ENCODE measurements at places on chromosomes 7 and 10.

DNA sequence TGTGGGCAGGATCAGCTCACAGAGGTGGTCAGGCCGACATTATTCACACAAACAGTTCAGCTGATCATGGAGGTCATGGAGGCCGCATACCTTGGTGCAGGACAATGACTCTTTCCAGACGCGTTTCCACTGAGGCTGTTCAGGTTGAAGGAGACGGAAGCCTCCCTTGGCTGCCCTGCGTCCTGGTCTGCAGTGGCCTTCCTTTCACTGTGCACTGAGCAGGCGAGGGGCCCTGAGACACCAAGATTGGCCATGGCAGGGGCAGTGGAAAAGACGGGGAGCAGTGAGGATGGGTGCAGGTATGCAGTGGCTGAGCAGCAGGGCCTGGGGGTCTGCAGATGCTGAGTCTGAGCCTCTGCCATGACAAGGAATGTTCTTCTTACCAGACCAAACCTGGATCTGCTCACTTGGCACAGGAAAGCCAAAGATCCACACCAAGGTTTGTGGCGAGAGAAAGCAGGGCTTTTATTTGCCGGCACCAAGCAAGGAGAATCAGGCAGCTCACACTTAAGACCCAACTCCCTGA is 263.3 kb downstream of the GLRX3 start:
- no peak for DNase-seq

GRCh38 chr10:5551531-5552375 is 27.0 kb downstream of the CALML3 start:
- peak; percentile 57 for DNase-seq

GRCh38 chr7:24503506-24503905 is 69.7 kb upstream of the PALS2 start:
- DNase-seq = no peak

GRCh38 chr10:37671802-37672201 is 185.6 kb downstream of the ZNF248 start:
- DNase-seq = no peak

DNA sequence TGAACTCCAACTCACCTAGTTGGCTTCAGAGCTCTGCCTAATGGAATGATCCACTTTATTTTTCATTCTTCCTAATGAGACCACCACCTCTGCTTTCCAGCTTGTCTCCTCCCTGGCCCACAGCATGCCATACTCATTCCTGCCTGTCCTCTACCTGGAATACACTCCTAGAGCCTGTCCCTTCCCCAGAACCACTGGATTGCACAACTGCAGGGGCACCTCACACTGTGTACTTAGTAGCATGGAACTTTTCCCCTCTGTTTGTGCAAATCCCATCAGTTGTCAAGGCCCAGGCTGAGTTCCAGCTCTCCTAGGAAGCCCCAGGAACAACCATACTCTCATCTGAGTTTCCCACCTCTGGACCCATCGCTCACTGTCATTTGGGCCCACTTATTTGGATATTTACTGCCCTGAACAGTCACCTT is 15.6 kb downstream of the ALDH18A1 start:
- no peak for DNase-seq

- DNase-seq = peak; percentile 16
Measured at GRCh38 chr7:89607792-89608191, 546.5 kb upstream of the STEAP1 start.

DNA sequence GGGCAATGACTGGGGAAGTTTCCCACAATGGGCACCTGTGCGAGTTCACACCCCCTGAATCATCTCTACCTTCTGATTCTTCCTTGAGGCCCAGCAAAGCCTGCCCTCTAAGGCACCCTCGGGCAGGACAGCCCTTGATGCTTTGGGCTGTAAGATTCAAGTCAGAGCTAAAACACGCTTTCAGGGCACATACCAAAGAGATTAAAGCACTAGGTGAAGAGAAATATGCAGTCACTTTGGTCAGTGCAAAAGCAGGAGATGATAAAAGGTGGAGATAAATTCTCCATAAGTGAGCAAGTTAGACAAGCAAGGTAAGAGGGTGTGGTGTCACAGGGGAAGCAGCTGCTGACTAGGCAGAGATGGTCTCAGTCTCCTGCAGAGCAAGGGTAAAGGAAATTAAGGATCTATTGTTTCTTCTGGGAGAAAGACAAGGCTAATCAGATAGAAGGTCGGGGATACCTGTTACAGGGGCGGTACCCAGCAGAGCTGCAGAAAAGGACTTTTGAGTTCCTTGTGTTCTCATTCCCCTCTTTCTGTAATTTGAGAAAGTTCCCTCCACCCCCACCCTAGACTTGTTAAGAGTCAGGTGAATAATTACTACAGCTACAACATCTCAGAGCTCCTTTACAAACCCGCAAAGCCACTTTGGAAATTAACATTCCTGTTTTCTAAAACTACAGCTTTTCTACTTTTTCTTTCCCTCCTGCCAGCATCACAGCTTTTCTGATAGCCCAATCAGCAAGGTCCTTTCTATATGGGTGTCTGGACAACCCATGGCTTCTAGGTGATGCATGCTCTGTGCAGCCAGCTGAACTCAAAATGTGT is 26.4 kb downstream of the PDLIM1 start:
- no peak for DNase-seq

- no peak for DNase-seq
Measured at GRCh38 chr10:90047243-90047729, 345.9 kb downstream of the KIF20B start.

- DNase-seq = no peak
Measured at GRCh38 chr10:102565793-102566192, 62.0 kb downstream of the SUFU start.

DNA sequence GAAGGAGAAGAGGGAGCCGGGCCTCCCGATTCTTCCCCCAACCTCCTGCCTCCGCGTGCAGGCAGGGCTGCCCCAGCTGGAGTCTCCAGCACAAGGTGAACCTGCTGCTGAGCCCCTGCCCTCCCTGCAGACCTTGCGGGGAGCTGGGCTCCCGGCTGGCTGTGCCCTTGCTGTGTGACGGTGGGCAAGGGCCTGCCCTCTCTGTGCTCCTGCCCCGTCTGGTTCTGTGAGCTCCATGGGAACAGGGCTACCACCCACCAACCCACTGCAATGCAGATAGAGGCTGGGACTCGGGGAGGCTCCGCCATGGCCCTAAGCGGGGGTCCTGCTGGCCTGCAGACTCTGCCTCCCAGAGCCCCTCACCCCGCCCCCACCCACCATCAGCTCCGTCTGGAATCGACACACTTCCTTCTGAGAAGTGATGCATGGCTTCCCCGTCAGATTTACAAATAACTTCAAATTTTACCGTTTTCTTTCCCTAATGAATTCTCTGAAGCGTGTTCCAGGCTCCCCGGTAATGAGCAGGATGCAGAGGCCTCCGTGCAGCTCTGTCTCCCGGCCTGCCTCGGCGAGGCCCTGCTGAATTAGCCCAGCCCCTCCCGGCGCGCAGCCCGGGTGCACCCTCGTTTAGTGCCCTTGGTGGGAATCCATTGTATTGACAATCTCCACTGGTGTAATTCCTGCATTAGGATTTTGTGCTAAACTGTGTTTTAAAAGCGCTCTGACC is 111.0 kb downstream of the MICALL2 start:
- DNase-seq = no peak

DNA sequence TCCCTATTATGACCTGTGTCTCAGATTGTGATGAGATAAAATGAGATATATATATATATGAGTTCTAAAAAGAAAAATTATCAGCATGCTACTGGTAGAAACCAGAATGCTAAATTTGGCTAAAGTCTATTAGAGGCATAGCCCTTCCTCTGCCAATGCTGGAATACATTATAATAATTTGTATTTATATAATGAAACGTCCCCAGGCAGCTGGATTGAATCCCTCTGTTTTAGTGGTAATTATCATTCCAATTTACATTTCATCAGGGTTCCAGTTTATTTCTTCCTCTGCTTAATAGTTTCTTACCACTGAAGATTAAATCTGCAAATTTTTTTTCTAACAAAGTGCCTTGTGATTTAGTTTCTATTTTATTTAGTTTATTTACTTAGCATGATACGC is 71.8 kb upstream of the ABI1 start:
- no peak for DNase-seq

GRCh38 chr7:27712217-27712616 is 27.7 kb upstream of the TAX1BP1 start:
- no peak for DNase-seq

- DNase-seq = no peak
Measured at GRCh38 chr7:136146925-136147324, 169.8 kb upstream of the MTPN start.

DNA sequence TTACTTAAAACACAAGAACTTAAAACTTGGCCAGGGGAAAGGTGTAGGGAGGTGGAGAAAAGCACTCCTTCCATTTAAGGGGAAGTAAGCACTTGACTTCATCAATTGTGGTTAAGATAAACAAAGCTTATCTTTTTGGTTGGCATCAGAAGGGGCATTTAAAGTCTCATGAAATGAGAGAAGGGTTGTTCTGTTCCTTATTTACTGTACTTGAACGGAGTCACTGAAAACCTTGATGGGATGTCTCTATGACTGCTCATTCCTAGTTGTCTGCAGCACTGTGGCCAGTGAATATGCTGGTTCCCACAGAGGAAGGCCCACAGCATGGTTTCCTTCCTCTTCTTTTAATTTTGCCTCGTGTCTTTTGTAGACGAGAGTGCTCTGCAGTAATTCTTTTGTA is 229.3 kb downstream of the AUTS2 start:
- no peak for DNase-seq

Measured in activated CD4-positive, alpha-beta T cell treated with anti-CD3 and anti-CD28 coated beads for 4 hours (primary cell).